Right cardiac atrium (tissue), 5 donors: ENCODE measurements at places on chromosomes 1 and 21.

GRCh38 chr1:162215902-162216301, 146.4 kb downstream of the NOS1AP start:
- DNase-seq, result no peak

GRCh38 chr21:35019631-35020032, 29.5 kb downstream of the RUNX1 start:
- DNase-seq, result no peak

DNA sequence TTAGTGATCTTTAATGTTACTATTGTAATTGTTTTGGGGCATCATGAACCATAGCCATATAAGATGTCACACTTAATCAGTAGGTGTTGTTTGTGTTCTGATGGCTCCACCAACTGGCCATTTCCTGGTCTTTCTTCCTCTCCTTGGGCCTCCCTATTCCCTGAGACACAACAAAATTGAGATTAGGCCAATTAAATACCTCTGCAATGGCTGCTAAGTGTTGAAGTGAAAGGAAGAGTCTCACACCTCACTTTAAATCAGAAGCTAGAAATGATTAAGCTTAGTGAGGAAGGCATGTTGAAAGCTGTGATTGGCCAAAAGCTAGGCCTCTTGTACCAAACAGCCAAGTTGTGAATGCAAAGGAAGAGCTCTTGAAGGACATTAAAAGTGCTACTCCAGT, 30.7 kb downstream of the PPP2R5A start:
- DNase-seq, result no peak

DNA sequence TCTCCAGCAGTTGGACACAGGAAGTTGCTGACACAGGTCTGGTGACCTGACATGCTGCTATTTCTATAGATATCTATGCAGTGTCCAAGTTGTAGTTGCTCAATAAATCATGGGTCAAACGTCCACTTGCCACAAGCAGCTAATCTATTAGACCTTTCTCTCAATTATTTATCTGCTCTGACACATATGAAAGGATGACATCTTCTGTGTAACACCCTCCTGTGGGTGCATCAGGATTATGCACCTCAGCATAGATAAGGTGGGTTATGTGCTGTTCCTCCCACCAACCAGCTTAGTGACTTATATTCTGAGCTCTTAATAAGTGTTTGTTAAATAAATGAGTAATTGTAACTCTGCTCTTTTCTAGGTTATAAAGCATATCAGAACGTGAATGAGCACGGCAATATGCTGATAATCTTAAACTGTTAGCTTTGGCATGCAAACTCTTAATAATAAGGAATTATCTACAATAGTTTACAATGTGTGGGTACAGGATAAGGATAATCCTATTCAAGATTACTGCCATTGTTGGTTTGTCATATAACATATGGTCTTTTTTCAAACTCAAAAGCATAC, 90.7 kb upstream of the GCLM start:
- no peak for DNase-seq

GRCh38 chr1:93438716-93439115, 9.2 kb upstream of the FNBP1L start:
- DNase-seq, result no peak

- DNase-seq, result peak; percentile 67
Observed at GRCh38 chr21:9735421-9735961, 785.9 kb upstream of the TPTE start.

DNA sequence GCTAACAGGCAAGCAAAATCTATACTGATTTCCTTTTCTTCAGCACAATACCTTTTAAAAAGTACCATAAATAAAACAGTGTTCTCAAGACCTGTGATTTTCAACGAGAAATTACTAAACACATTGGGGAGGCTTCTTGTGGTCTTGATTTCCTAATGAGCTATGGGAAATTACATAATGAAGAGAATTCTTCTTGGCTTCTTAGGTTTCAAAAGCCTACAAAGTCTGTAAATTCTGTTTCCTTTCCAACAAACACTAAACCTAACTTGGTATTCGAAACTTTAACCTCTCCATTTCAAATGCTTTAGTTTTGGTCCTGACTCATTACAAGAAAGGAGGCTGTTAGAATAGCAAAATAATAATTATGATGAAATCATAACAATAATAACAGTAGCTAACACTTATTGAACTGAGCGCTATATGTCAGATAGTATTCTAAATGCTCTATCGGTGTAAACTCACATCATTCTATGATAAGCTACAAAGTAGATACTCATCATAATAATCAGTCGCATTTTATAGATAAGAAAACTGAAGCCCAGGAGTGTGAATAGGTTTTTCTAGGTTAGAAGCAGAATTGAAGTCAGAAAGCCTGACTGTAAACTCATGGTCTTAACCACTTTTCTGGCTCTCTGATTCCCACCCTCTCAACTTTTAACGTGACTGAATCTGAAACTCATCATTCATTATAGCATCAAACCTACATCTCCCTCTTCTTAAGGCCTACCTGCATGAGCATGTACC, 486.7 kb downstream of the SMYD3 start:
- no peak for DNase-seq

GRCh38 chr1:213989002-213989855, 1.5 kb downstream of the PROX1 start:
- DNase-seq, result peak; percentile 62

DNA sequence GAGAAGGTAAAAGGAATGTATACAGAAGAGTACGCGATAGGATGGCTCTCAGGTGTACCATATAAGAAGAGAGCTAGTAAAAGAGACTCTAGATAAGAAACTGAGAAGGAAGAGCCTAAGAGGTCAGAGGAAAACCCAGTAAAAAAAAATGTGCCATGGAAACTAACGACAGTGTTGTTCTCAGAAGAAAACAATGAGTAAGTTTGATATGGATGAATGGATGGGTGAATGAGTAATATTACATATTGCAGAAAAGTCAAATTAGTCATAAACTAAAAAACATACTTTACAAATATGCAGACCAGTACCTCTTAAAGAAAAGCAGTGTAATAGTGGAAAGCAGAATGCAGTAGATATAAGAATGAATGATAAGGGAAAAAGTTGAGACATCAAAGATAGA, 316.2 kb downstream of the HMCN1 start:
- no peak for DNase-seq

DNA sequence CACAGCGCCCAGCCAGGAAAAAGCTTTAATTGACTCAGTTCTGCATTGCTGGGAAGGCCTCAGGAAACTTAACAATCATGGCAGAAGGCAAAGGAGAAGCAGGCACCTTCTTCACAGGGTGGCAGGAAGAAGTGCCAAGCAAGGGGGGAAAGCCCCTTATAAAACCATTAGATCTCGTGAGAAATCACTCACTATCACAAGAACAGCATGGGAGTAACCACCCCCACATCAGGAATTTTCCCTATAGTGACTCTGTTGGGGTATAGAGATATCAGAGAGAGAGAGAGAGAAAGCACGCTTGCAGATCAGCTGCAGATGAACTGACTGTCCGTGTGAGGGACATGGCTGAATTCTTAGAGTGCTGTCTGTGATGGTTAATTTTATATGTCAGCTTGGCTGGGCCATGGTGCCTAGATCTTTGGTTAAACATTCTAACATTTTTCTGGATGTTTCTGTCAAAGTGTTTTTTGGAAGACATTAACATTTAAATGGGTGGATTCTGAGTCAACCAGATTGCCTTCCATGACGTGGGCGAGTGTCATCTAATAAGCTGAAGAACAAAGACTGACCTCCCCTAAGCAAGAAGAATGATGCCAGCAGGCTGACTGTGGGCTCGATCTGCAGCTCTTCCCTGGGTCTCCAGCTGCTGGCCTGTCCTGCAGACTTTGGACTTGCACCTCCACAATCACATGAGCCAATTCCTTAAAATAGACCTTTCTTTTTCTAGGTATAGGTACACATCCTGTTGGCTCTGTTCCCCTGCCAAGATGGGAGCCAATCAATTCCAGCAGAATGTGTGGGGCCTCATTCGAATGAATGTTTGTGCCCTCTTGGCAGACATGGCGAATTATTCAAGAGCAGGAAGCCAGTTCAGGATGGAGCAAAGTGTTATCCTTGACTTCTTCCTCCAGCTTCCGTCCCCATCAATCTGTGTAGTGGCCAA, 21.4 kb upstream of the CPT2 start:
- DNase-seq, result no peak

GRCh38 chr1:45557422-45557944, 6.9 kb downstream of the AKR1A1 start:
- DNase-seq, result no peak

DNA sequence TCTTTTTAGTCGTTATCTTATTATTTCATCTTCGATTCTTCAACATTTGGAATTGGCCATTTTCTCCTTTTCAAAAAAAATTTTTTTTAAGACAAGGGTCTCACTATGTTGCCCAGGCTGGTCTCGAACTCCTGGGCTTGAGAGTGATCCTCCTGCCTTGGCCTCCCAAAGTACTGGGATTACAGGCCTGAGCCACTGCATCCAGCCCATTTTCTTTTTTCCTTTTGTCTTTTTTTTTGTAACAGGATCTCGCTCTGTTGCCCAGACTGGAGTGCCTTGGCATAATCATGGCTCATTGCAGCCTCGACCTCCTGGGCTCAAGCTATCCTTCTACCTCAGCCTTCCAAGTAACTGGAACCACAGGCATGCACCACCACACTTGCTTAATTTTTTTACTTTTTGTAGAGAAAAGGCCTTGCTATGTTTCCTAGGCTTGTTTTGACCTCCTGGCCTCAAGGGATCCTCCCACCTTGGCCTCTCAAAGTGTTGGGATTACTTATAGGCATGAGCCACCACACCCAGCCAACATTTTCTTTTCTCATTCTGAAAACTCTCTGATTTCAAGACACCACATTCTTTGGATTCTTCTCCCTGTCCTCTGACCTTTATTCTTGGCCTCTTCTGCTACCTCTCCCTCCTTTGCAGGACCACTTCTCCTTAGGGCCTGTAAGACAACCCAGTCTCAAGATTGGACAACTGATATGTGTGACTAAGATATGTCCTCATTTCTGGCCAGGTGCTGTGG, 6.0 kb upstream of the MAP1LC3C start:
- no peak for DNase-seq
